Activated T-helper 1 cell treated with Interleukin-2 at 50 U/mL for 16 hours (primary cell): ENCODE measurements at places on chromosomes 2 and 18.

GRCh38 chr18:63208676-63209075 is 110.9 kb downstream of the BCL2 start:
- DNase-seq, result no peak

DNA sequence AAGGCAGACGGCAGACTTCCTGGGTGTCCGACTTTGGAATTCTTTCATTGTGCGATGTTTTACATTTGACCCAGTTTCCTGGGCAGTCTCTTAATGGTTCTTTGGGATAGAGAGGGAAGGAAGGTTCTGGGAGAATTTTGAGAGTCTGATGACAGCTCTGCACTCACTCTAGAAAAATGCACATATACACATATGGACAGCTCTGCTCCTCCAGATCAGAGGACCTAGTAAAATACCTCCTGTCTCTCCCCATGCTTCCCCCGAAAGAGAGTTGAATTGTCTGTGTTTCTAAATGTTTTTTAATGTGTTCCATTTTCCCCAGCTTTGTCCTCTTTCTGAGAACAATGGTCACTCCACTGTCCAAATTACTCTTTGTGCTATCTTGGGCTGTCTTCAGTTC is 102.0 kb upstream of the CXCR4 start:
- no peak for DNase-seq

DNA sequence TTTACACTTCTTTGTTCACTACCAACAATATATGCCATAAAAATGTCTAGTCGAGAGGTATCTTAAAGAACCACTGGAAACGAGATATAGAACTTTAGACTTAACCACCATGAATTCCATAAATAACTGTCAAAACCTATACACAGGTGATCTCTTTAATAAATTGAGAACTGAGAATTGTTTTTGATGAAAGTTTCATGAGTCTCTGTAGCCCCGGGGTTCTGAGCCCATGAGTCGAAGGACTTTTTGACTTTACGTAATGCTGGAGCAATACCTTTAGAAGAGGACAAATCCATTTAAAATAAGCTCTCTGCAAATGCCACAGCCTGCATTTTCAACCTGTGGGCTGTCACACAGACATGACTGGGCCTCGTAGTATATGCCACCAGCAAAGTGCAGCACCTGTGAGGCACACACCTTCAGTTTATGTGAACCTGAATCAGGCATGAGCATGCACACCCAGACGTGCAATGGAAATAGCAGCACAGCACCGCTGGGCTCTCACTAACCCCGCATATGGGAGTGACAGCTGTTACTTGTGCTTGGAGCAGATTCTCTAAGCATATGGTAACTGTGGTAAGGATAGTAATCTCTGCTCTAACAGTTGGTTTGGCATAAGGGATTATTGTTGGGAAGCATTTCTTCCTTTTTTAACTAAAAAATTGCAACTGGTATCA is 383.2 kb downstream of the SOCS6 start:
- DNase-seq, result no peak

GRCh38 chr18:74389991-74390390 is 67.1 kb downstream of the DIPK1C start:
- DNase-seq, result no peak

DNA sequence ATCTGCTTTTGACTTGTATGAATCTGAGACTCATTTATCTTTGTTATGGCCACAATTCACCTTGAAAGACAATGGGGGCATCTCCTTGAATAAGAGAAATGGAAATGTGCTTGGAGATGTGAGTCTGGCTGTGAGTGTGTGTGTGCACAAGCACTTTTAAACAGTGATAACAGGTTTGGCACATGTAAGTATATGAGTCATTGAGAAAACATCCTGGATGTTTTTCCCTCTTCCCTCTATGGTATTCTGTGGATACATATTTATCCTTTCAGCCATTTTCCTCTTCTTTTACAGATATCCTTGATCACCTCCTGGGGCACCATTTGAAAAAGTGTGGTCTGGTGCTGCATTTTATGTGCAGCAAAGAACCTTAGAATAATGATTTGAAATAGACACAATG is 317.3 kb upstream of the THUMPD2 start:
- DNase-seq, result no peak

DNA sequence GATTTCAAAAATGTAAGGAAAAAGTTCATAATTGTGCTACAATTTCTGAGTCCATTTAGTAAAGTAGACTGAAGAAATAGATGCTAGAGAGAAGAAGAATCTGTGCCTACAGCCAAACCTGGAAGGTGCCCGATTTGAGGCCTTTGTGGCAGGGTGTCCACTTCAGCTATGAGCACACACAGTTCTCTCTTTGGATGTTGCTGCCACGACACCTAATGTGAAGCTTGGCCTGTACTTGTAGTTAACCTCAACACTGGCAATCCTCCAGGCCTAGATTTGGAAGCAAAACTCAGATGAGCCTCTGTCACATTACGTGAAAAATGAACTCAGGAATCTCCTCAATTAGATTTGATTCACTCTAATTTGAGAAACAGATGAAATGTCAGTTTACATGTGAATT is 90.1 kb upstream of the LRP1B start:
- no peak for DNase-seq

GRCh38 chr2:109238580-109238979 is 109.6 kb downstream of the SH3RF3 start:
- DNase-seq, result no peak

GRCh38 chr2:136389809-136390208 is 271.9 kb upstream of the CXCR4 start:
- DNase-seq, result no peak

- DNase-seq, result no peak
Observed at GRCh38 chr2:237312021-237312755, 101.8 kb downstream of the COL6A3 start.

GRCh38 chr2:194096402-194096801 is 1560.6 kb upstream of the SLC39A10 start:
- no peak for DNase-seq

DNA sequence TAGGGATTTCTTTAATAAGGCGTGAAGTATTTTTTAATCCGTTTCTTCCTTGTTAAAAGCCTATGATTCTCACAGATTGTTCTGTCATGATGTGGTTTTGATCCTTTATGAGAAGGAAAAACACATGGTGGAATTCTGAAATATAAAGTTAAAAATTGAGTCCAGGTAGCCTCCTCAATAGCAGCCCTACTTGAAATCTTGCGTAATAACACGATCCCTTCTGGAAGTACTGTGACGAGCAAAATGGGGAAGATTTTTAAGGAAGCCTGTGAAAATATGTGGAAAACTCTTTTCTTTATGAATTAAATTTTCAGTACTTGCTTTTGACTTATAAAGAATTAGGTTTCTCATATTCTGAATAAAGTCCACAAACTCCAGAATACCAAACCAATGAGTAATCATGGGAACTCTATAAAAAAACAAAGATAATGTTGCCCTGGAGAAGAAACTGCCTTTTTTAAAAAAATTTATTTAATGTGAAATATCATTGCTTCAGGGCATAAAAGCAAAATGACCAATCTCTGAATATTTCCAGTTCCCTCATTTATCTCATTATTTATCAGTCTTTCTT is 476.4 kb upstream of the ZEB2 start:
- DNase-seq, result no peak

DNA sequence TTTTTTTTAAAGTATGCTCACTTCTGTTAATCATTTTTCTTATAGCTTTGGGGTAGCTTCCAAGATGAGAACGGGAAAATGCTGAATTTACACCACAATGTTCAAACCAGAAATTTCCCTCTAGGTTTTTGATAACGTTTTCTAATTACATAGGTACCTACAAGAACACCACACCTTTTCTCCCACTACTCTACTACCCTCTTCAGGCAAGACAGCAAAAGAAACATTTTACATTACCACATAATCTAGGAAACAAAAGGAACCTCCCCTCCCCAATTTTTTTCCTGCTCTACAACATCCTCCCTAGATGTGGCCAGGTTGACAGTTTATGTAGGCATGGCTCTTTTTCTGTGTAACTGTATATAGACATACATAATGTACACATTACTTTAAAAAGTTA is 32.4 kb downstream of the NDUFAF7 start:
- no peak for DNase-seq

- no peak for DNase-seq
Observed at GRCh38 chr2:178679891-178680290, 127.3 kb downstream of the TTN start.

DNA sequence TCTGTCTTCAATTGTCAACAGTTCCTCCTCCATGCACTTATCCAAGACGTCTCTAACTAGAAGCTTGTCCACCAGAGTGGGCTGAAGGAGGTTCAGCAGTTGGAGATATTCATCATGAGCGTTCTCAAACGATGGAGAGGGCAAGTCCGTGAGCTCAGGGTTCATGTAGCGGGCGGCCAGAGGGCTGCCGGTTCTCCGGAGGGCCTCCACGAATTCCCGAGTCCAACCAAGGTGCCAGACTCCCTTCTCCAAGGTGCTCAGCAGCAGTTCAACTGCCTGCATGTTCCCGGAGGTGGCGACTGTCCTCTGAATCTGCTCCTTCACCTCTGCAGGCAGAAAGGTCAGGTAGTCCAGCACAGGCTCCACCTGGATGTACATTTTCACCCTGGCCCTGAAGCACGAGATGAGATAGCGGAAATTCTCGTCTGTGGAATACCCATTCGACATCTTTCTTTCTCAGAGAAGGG is 590 bp downstream of the IFIH1 start:
- no peak for DNase-seq

GRCh38 chr2:187989925-187990623 is 301.6 kb upstream of the GULP1 start:
- no peak for DNase-seq

- DNase-seq, result no peak
Observed at GRCh38 chr2:184596819-184597411, 1.4 kb upstream of the ZNF804A start.

- no peak for DNase-seq
Observed at GRCh38 chr2:97747285-97747684, 33.9 kb downstream of the ZAP70 start.

- DNase-seq, result no peak
Observed at GRCh38 chr2:64850642-64851041, 138.6 kb upstream of the SLC1A4 start.

- DNase-seq, result no peak
Observed at GRCh38 chr18:38790303-38790702, 1224.7 kb upstream of the CELF4 start.

DNA sequence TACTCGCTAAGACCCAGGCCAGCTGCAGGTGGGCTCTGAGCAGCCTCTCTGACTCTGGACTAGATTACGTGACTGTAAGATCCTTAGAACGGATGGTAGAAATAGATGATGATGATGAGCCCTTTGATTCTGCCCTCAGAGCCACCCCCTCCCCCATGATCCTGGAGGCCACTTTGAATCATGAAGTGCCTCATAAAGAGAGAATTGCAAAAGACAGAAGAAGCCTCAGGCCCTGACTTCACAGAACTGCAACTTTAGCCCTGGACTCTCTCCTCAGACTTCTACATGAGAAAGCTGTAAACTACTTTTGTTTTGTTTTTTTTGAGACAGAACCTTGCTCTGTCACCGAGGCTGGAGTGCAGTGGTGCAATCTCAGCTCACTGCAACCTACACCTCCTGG is 15.4 kb upstream of the TET3 start:
- no peak for DNase-seq

DNA sequence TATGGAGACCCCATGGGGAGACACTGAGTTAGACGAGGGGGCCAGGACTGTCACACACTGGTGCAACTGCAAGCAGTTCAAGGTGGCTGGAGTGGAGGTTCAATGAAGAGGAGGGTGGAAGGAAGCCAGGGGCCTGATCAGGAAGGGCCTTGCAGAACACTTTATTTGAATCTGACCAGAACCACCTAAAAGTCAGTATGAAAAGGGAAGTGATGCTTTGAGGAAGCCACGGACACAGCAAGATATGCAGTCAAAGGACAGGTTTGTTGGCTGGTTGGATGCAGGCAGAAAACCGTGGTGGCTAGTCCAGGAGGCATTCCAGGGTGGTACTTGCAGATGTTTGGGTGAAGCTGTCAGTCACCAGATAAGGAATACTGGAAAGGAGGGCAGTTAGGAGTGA is 3.5 kb upstream of the FAM124B start:
- DNase-seq, result no peak

- DNase-seq, result no peak
Observed at GRCh38 chr2:5868931-5869330, 176.7 kb downstream of the SOX11 start.
